ENCODE measurements at places on chromosomes 4 and X. TPM values are rescaled to one million over a fixed set of nuclear protein-coding genes. Genes with fewer than 3 reads are reported as not detected.

DNA sequence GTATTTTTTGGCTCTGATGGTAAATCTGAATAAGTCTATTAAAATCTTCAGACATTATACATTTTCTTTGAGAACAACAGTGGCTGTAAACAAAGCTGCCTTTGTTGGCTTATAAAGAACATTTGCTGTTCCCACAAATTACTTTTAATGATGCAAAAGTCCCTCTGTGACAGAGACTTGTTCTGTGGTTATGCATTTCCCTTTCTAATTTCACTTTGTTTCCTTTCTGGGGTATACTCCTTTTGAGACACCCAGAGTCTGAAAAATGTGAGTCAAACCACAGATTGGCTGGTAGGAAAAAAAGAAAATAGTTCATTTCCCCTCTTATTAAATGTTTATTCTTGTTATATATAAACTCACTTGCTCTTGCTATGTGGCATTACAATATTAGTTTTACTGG is 402.4 kb downstream of the PACRGL start:
- DNase-seq: no peak
- no peaks in the 10 kb centered on the region for H3K36me3 ChIP-seq
- H3K27me3 ChIP-seq: no peaks in the 10 kb centered on the region
- H3K27ac ChIP-seq: no peak overlapping the region
- H3K4me3 ChIP-seq: no peak overlapping the region

DNA sequence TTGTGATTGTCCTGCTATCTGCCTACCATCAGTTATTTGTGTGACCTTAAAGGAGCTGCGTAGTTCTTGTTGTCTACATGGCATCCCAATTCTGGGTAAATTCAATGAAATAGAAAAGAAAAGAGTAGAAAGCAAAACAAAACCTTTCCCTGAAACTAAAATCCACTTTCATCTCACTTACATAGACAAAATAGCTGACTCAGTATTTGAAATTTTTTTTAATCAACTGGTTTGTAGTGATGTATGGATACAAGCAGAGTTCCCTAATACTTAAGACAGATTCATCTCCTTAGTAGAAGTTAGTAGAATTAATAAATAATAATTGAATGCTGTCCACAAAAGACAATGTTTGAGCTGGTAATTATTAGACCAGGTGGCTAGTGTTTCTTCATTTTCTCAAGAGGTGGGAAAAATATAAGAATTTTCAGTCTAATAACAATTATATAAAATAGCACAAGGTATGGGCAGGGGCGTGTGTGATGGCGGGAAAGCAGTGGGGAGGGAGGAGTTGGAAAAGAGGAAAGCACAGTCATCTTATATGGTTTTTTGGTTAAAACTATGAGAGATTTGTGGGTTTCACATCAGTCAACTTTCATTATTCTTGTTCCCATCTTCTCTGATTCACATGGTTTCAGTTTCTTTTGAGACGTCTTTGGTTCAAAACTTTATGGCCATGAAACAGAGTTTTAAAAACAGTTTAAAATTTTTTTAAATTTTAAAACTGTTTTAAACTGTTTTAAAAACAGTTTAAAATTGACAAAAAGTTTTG is 275.2 kb downstream of the SPRY1 start:
- no peaks in the 10 kb centered on the region for H3K4me1 ChIP-seq
- DNase-seq: no peak
- H3K4me3 ChIP-seq: no peak overlapping the region

Gene INTU
- total RNA-seq: 4.4 TPM

Gene SSX4B
- 0.11 TPM for total RNA-seq

Gene CENPI
- 40.7 TPM for total RNA-seq

DNA sequence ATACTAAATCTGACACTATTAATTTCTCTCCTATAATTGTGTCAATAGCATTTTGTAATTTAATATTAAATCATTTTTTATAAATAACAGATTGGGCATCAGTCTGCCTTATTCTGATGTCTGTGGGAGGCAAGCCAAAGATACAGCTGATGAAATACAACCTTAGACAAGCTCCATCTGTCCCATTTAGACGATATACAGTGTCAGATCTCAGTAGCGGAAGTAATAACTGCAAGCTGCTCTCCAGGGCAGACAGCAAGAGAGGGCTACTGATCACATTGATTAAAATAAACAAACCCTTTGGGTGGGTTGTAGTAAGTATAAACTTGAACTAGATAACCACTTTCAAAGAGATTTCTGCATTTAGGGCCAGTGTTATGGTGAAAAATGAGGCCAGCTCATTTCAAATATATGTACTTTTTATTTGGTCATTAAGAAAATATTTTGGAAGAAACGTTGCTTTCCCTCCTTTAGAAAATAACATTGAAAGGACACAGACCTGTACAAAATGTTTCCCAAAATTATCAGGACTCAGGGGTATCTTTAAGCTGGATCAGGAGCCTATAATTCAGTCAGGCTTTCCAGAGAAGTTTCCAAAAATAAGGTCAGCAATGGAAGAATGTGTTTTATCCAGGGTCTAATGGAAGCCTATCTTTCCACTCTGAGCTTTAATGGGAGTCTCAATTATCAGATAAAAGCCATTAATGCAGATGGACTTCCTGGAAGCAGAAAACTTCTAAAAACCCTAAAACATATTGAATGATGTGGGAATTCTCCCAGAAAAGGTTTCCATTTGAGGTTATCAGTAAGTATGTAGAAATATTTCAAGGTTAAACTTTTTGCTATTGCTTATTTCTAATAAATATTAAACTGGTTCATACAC is 1028.8 kb upstream of the IGFBP7 start:
- DNase-seq: no peak
- H3K27me3 ChIP-seq: no peaks in the 10 kb centered on the region
- no peaks in the 10 kb centered on the region for H3K4me1 ChIP-seq
- H3K27ac ChIP-seq: no peak overlapping the region

DNA sequence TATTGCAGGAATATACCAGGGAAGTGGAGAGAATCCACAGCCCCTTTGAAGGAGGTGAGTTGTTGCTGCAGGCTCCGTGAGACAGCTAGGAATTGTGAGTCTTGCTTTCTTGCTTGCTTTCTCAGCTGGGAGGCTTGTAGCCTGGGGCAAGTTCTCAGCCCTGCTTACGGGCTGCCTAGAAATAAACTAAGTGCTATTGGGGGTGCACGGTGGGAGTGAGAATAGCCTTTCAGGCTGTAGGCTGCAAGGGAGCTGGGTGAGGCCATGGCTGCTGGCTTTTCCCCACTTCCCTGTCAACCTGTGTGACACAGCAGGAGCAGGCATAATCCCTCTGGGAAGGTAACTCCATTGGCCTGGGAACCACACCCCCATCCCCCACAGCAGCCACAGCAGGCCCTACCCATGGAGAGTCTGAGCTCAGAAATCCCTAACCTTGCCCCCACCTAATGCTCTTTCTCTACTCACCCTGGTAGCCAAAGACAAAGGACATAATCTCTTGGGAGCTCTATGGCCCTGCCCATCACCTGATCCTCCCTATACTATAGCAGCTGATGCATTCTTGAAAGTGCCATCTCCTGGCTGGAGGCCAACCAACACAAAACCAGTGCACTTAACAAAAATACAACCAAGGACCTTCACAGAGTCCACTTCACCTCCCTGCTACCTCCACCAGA is 113.0 kb downstream of the MMRN1 start:
- H3K27ac ChIP-seq: no peak overlapping the region
- no peaks in the 10 kb centered on the region for H3K4me1 ChIP-seq
- H3K36me3 ChIP-seq: no peaks in the 10 kb centered on the region
- DNase-seq: no peak
- H3K4me3 ChIP-seq: no peak overlapping the region
- no peaks in the 10 kb centered on the region for H3K27me3 ChIP-seq

Gene F8A1
- total RNA-seq: 0.89 TPM

GRCh38 chr4:121679267-121679666 is 17.5 kb downstream of the ANXA5 start:
- no peak for DNase-seq
- H3K4me1 ChIP-seq: peaks cover 14% of the 10 kb centered on the region
- no peak overlapping the region for H3K4me3 ChIP-seq
- no peaks in the 10 kb centered on the region for H3K27me3 ChIP-seq

DNA sequence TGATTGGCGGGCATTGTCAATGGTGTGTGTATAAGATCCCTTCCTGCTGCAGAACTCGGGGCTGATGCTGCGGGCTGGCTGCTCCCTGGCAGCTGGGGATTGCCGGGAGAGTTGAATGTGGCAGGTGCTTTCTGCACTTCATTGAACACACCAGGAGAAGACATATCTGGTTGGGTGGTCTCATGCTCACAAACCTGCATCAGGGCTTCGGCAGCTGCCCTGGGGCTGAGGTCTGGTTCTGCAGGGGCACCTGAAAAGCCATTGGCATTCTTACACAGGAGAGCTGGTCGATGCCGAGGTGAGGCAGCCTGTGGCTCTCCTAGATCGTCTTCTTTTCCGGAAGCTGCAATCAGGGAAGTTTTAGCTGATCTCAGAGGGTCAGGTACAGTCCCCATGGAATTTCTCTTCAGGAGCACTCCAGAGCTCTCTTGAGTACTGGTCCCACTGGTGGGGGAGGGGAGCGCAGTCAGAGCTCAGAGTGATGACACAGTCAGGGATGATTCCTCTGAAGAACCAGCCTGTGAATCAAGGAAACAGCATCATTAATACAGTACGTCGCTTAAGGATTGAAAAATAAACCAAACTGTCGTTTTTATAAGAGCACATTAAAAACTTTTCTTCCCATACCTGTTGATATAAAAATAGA is 57.8 kb downstream of the GPRIN3 start:
- no peak overlapping the region for H3K4me3 ChIP-seq
- H3K27ac ChIP-seq: no peak overlapping the region
- no peaks in the 10 kb centered on the region for H3K4me1 ChIP-seq
- no peaks in the 10 kb centered on the region for H3K27me3 ChIP-seq

DNA sequence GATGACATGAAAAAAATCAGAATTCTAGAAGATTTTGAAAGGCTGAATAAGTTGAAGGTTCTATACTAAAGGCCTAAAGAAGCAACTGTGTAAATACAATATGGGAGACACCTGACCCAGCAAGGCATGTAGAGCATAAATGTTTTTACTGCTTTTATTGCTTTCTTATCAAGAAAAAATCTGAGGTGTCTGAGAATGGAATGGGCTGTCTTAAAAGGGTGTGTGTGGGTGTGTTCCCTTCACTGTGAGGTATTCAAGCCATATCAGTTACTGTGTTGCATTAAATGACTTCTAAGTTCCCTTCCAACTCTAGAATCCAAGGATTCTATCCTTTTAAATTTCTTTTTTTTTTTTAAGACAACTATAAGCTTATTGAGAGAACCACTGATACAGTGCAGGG is 15.7 kb downstream of the ATP8A1 start:
- no peak for DNase-seq
- no peaks in the 10 kb centered on the region for H3K4me1 ChIP-seq
- no peak overlapping the region for H3K27ac ChIP-seq
- H3K4me3 ChIP-seq: no peak overlapping the region
- no peaks in the 10 kb centered on the region for H3K36me3 ChIP-seq

DNA sequence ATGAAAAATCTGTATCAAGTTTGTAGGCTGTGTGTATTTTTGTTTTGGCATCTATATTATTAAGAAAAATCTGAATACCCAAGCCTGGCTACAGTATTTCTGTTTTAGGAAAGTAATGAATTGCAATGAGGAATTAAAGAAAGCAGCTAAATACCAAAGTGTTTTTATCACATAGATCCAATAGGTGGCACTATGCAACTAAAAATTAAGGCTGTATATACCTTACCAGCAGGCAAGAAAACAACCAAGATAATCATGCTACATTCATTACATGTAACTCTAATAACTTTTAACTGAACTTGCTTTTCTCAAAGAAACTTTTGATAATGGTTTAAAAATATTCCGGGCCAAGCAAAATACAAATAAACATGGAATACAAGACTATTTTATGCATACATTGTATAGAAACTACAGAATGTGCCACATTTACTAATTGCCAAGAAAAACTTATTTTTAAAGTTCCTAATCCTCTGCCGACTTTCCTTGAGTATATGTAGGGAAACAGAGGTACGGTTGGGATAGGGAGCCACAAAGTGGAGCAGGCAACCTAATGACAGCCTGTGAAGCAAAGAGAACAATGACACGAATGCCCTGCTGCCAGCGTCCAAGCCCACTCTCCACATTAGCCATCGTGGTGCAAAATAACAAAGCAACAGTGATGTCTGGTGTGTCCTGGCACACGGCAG is 63.7 kb downstream of the SEC24D start:
- no peaks in the 10 kb centered on the region for H3K27me3 ChIP-seq
- H3K4me3 ChIP-seq: no peak overlapping the region
- H3K36me3 ChIP-seq: peaks cover 36% of the 10 kb centered on the region
- DNase-seq: no peak

GRCh38 chr4:73853246-73853704 is at the start of gene PF4V1:
TSS of gene PF4V1 (plus strand) at chr4:73853296. CDS start at chr4:73853363, 67 bp downstream.
- H3K4me3 ChIP-seq: no peak within 1 kb of the TSS
- H3K27me3 ChIP-seq: no peaks in the 10 kb centered on the region
- no peak within 1 kb of the TSS for H3K27ac ChIP-seq
- no peak for DNase-seq
- H3K36me3 ChIP-seq: no peaks in the 10 kb centered on the region

Gene HS3ST1
- not detected for total RNA-seq

DNA sequence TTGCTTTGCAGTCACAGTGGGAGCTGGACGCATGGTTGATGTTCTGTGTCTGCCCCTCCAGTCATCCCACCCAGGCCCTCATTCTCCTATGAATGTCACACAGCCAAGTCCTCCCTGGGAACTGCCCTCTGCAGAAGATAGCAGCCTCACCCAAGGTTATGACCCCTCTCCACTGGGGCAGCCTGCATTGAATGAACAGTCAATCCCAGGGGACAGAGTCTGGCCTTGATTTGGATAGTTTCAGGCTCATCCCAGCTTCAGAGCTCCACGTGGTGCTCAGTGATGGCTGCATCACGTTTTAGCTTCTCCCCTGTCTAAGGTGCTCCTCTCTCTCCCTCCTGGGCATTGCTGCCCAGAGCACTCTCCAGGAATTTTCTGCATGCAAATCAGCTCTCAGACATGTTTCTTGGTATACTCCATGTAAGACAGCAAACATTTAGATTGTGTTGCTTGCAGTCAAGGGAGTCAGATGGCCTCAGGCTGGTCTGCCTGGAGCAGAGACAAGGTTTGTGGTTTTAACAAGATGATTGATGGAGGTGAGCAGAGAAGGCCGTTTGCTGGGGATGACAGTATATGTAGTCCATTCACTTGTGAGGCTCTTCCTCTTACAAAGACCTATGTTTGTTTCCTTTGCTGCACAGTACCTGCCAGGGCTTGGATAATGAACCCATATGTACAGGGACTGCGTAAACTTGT is 56.1 kb upstream of the MSX1 start:
- H3K4me3 ChIP-seq: no peak overlapping the region
- no peak for DNase-seq
- H3K27me3 ChIP-seq: no peaks in the 10 kb centered on the region
- no peak overlapping the region for H3K27ac ChIP-seq
- no peaks in the 10 kb centered on the region for H3K36me3 ChIP-seq

DNA sequence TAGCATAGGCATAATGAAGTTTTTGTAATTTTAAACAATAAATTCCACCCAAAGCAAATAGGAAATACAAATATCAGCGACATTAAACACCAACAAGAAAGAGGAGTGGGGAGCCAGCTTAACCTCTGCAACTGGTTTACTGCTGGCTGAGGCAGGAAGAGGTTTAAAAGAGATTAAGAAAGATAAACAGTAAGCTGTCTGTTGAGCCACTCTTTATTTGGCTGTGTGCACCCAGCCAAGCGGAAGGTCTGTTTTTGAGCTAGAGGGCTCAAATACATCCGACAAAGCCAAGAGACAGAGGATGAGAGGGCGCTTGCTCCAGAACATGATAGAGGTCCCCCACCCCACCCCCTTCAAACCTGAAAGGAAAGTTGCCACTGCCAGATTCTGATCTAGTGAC is 191.4 kb downstream of the MGST2 start:
- no peaks in the 10 kb centered on the region for H3K36me3 ChIP-seq
- no peaks in the 10 kb centered on the region for H3K27me3 ChIP-seq
- no peak for DNase-seq
- peaks cover 11% of the 10 kb centered on the region for H3K4me1 ChIP-seq
- no peak overlapping the region for H3K27ac ChIP-seq

Gene CLCN3
- 19.9 TPM for total RNA-seq
